AG10803 (cell line): ENCODE measurements at places on chromosomes 12 and 14.

GRCh38 chr14:92215579-92215978, 93.8 kb downstream of the CPSF2 start:
- peak; percentile 15 for DNase-seq

DNA sequence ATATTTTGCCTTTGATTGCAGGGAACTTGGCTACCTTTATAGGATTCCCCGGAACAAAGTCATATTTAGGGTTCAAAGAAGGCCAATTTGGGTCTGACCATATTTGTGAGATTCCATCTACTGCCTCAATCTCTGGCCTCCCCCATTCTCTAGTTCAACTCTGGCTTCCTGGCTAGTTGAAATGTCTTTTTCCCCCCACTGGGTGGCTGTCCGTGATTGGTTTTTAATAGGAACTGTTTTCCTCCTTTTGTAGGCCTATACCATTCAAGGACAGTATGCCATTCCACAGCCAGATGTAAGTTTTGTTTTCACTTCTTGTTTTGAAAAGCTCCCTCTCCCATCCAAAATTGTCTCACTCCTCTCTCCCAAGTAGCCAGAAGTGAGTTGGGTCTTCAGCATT, 13.8 kb downstream of the PCBP2 start:
- DNase-seq, result no peak

DNA sequence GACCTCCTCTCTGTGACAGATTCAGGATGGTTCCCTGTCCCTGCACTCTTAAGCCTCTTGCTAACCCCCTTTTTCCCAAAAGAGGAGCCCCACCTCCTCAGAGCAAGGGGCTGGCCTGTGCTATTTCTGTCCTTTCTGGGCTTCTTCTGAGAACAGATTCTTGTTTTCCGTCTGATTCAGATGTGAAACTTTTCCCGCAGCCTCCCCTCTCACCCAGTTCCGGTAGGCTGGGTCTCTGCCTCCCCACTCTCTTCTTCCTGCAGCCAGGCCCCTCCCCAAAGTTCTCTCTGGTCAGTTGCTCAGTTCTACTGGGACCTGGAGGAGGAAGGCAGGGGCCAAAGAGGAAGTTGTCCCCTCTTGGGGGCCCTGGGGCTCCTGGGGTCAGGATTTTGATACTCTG, 11.8 kb downstream of the PDE1B start:
- no peak for DNase-seq

DNA sequence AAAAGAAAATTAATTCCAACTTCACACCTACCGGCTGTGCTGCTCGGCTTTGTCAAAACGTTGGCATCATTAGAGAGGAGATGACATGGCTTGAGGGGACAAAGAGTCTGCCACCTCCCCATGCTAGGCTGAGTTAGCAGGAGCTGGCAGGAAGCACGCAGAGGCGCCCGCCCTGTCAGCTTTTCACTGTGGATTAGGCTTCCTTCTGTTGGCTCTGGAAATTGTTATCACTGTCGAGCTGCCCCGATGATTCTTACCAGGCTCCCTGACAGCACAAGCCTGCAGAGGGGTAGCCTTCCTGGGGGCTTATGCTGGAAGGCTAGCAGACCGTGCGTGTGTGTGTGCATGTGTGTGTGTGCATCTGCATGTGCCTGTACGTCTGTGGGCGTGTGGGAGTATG, 490.9 kb upstream of the TBX3 start:
- DNase-seq, result no peak

DNA sequence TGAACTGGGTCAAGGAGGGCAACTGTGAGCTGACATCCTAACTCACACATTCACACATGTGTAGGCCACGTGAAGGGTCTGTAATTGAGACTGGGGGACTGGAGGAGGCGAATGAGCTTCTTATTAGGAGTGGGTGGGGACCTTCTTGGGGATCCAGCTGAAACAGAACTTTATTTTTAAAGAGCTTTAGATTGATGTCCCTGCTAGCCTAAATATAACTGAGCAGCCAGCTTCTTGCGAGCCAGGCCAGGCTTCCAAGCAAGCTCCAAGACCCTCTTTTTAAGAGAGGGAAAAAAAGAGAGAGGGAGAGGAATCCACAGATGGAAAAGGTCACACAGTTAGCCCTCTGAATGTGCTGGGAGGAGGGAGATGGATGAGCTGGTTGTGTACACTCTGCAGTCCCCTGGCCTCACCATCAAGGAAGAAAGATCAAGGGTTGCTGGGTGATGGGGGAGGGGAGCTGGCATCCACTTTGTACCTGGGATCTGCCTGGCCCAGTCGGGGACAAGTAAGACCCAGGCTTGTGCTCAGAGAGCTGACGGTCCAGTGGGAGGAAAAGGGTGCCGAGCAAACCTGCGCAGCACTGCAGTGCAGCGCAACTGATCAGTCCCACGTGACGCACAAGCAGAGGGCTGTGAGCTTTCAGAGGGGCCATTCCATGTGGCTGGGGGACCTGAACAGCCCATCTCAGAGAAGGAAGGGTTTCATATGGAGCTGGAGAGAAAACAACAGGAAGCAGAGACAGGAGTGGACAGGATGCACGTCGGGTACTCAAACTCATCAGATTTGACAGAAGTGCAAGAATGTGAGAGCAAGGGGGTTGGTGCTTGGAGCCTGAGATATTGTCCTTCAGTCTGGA, 154.5 kb downstream of the ZFP36L1 start:
- no peak for DNase-seq

- no peak for DNase-seq
Measured at GRCh38 chr12:125889742-125890141, 824.5 kb downstream of the AACS start.

DNA sequence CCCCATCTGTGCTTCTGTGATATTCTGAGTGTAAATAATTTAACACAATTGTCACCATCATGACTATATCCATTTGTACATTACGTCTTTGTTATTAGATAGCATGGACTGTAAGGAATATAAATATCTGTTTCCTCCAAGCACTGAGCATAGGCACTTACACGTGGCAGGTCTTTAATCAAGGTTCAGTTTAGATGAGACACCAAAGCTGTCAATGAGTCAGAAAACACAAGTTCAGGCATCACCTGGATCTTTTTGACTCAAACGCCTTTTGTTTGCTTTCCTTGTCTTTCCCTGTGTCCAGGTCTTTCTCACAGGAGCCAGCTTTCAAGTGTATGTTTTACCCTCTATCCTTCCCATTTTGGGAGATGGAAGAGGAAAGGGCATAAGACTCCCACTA, 163.2 kb upstream of the CCDC198 start:
- no peak for DNase-seq

- no peak for DNase-seq
Measured at GRCh38 chr14:77299771-77300170, 20.9 kb downstream of the POMT2 start.

DNA sequence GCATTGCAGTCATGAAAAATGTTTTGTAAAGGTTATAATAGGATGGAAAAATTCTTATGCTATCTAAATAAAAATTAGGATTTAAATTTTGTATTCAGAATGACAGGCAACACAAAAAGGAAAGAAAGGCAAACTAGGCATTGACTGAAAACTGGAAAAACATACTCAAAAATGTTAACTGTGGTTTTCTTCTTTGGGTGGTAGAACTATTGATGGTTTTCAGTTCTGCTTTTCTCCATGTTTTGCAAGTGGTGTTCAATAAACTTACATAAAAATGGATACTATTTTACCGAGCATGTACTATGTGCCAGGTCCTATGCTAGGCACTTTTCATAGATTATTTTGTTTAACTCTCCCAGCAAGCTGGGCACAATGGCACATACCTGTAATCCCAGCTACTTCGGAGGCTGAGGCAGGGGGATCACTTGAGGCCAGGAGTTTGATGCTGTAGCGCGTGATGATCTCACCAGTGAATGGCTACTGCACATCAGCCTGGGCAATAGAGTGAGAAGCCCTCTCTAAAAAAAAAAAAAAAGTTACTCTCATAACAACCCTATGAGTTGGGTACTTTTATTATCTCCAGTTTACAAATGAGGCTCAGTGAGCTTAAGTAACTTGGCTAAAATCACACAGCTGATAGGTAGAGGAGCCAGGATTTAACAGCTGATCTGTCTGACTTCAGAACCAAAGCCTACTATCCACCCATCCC, 26.3 kb upstream of the TCP11L2 start:
- no peak for DNase-seq

- DNase-seq, result peak; percentile 79
Measured at GRCh38 chr14:73227812-73228781, 9.2 kb upstream of the PAPLN start.

- DNase-seq, result no peak
Measured at GRCh38 chr12:131102991-131103668, 149.4 kb downstream of the ADGRD1 start.

GRCh38 chr12:96436366-96437170, 36.3 kb upstream of the CDK17 start:
- no peak for DNase-seq

DNA sequence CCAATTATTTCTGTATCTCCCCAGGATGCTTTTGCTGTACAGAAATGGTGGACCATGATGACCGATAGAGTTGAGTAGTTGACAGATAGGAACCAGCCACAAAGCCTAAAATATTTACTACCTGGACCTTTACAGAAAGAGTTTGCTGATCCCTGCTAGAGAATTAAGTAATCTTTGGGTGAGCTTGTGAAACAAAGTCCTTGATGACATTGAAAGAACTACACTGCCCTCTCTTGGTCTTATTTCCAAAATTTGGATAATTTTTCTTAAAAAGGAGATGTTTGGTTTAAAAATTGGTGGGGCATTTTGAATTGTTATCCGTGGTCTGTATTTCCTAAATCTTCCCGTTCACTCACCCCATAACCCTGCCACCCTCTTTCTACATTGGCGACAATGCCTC, 13.7 kb upstream of the TCTN1 start:
- peak; percentile 75 for DNase-seq

DNA sequence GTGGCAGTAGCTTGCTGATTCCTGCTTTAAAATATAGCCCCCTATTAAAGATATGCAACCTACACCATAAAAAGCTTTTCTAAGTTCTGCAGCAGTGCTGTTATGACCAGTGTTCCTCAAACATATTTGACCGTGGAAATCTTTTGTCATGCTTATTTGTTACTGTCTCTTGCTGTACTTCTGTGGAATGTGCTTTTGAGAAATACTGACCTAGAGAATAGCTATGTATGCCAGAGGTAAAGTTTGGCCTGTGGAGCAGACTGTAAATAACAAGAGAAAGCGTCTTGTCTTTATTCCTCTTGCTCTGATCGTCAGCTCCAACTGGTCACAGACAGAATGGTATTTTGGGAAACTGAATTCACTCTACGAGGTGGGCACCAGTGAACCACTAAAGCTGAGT, 239.0 kb downstream of the FBXL14 start:
- peak; percentile 57 for DNase-seq

DNA sequence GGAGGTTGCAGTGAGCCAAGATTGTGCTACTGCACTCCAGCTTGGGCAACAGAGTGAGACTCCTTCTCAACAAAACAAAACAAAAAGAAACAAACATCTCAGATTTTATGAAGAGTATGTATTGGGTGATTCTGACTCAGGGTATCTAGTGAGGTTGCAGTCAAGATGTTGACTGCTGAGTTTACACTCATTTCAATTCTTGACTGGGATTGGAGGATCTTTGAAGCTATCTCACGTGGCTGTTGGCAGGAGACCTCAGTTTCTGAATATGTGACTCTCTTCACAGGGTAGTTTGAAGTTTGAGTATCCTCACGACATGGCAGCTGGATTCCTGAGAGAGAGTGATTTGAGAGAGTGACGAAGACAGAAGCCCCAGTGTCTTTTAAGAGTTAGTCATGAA, 29.4 kb downstream of the ERC1 start:
- DNase-seq, result no peak

DNA sequence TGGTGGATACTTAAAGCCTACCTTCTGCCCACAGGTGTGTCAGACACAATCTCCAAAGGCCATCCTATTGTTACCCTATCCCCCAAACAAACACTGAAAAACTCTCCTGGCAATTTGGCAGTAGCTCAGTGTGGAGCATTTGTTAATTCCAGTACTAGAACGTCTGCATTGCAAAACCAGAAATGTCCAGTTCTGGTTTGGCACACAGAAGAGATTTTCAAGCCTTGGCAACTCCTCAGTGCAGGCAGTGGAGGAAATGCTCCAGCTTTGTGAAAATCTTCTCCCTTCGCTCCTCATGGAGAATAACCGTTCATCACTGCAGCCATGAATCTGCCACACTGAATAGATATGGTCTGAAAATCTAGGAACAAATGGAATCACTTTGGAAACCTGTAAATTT, 5.3 kb upstream of the SOCS2 start:
- DNase-seq, result peak; percentile 66

DNA sequence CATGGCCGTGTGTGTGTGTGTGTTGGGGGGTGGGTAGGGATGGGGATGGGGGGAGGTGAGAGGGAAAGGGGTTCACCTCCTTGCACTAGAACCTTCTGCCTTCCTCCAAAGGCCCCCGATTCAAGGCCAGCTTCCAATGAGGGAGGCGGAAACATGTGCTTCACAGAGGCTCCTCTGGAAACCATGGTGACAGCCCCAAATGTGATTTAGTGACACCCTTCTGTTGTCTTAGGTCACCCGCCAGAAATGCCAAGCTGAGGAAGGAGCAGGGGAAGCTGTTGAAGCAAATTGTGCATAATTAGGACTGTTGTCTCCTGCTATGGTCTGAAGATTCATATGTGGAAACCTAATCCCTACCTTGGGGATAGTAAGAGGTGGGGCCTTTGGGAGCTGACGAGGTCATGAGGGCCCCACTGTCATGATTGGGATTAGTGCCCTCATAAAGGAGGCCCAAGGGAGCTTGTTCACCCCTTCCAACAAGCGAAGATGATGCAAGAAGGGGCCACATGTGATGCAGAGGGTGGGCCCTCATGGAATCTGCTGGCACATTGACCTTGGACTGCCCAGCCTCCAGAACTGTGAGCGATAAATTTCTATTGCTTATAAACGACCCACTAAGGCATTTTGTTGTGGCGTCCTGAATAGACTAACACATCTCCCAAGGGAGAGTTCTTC, 95.2 kb downstream of the AACS start:
- DNase-seq, result no peak
